GM03348 (cell line): ENCODE measurements at places on chromosomes 5 and 9.

GRCh38 chr9:68808338-68808890 lies 103.4 kb downstream of the PIP5K1B start:
- DNase-seq = no peak

- peak; percentile 92 for DNase-seq
Measured at GRCh38 chr9:121286973-121287741, 19.2 kb downstream of the GSN start.

DNA sequence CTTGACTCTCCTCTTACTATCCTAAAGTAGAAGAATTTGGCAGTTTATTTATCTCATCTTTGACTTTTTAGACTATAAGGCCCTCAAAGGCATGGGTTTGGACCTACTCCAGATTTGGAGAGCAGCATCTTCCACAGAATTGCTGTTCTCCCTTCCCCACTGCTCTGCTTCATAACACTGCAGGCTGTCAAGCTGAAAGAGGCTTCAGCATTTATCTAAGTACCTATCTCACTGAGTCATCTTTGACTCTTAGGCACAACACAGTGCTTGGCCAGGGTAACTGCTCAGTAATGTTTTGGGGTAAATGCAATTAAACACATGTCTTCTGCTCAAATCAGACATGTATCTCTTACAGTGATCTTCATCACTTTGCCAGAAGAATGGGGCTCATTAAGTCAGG lies 60.6 kb downstream of the GRIN3A start:
- no peak for DNase-seq

DNA sequence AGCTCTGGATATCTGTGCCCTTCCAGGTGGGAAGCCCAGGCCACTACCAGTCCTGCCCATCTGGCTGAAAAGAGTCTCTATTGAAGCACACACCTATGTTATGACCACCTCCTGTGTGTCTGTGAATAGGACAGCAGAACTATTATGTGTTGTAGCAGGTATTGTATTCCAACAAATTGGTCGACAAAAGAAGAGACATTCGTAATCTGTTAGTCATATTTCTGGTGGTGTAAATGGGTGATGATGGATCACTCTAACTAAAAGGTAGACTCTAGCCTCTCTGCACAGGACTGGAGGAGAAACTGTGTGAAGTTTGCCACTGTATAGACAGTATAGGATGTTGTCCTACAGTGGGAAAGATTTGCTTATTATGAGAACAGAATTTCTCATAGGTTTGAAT lies 416.1 kb downstream of the TMEM38B start:
- DNase-seq = no peak

- DNase-seq = no peak
Measured at GRCh38 chr5:125536095-125536494, 789.7 kb upstream of the ZNF608 start.

DNA sequence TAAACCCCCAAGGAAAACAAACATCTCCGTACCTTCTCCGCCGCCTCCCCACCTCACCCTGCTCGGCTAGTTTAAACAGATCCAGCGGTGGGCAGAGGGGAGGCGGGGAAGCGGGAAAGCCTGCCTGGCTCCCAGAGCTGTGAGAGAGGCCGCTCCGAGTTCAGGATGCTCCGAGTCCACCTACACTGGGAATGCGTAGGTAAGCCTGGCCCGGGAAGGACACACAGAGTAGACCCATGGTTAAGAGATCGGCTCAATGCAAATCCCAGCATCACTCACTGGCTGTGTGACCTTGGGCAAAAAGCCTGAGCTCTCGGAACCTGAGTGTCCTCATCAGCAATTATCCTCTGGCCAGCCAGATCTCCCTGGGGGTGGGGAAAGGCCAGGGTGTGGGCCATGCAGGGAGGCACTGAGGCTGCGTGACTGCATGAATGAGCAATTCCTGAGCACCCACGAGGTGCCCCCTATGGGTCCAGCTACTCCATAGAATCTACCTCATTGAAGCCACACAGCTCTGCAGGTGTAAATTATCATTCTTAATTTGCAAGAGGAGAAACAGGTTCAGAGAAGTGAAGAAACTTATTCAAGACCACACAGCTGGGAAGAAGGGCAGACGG lies 30.5 kb upstream of the LMX1B start:
- DNase-seq = no peak

DNA sequence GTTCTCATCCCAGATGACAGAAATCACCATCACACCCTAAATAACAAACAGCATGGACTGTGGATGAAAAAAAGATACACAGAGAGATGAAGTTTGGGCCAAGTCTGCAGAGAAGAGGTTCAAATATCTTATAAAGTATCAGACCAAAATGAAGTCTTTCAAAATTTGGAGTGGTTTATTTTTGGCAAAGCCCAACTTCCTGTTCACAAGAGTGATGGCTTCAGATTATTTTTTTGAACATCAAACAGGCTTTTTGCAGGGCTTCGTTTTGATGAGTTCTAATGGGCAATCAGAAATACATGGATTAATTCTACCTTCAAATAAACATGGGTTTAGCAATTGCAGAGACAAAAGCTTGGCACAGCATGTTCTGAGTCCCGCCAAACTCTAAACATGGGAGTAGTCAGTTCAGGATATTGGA lies 378.2 kb upstream of the RPS23 start:
- DNase-seq = no peak

DNA sequence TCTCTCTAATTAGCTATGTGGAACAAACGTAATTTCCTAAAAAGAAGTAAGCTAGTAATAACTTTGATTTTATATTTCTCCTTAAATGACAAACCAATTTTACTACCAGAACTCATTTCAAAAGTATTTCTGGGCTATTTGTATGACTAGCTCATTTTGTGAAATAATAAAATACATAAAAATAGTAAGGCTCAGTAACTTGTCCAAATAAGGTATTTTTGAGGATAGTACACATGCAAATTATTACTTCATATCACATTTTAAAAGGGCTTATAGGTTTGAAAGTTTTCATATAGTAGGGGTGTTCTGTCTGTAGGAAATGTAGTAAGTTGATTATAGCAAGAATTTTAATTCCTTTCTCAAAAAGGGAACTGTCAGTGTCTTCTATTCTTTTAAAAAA lies 26.5 kb downstream of the C9orf85 start:
- peak; percentile 5 for DNase-seq

GRCh38 chr5:173714551-173715428 lies 98.3 kb upstream of the BOD1 start:
- peak; percentile 72 for DNase-seq

DNA sequence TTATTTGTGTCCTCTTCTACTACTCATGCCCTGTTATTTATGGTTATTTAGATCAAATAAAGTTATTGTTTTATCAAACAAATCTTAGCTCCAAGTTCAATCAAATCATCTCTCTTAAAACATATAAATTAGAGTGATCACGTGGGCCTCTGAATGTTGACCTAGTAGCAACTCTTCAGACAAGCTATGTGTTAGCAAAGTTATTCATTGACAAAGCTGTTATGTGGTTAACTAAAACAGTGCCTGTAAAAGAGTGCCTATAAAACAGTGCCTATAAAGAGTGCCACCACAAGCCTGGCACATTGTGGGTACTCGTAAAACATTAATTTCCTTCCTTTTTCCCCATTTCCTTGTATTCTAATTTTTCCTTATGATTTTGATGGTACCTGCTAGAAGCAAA lies 421.9 kb downstream of the HCN1 start:
- DNase-seq = no peak

- no peak for DNase-seq
Measured at GRCh38 chr5:75952291-75952690, 130.9 kb upstream of the SV2C start.

DNA sequence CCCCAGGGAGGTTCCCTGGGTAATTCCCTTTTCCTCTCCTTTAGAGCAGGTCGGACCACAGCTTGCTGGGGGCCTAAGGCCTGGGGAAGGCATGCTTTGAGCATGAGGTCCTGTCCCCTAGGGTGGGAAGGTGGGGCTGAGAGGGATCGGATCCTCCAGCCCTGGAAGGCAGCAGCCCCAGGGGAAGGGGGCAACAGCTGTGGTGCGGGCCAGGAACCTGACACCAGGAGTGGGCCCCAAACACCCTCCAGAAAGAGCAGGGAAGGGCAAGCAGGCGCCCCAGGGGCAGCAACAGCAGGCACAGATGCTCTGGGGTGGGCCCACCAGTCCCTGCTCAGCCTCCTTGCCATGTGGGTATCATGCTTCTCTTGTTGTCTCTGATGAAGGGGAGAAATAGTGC lies 3.2 kb upstream of the CORO2A start:
- DNase-seq = no peak

DNA sequence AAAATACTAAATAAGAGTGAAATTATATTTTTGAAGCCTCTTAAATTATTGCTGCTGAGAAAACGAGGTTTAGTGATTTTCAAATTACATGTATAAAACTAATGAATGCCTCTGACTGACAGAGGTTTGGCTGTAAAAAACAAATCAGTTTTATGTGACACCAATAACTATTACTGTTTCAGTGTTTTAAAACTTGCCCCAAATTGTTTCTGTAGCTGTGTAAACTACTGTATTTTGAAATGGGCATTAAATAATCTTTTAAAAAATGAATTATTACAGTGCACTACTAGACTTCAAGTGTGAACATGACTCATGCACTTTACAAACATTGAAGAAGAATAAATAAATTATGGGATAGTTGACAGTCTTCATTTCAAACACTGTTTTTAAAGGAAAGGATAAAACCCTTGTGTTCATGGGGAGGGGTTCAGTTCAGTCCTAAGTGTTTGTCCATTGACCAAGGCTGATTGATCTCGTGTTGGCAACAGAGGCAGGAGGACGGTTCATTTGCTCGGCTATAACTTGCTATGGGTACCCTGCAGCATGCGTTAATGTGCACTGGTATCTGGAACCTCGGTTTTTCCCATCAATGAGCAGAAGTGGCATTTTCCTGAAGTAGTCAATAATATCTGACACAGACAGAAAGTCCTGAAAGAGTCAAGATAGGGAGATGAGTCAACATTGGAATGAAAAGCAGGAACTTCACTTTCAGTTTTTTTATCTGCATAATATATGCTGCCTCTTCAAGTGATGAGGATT lies 15.6 kb downstream of the C5orf58 start:
- DNase-seq = no peak

GRCh38 chr9:78788101-78788500 lies 491.2 kb downstream of the PSAT1 start:
- peak; percentile 18 for DNase-seq

DNA sequence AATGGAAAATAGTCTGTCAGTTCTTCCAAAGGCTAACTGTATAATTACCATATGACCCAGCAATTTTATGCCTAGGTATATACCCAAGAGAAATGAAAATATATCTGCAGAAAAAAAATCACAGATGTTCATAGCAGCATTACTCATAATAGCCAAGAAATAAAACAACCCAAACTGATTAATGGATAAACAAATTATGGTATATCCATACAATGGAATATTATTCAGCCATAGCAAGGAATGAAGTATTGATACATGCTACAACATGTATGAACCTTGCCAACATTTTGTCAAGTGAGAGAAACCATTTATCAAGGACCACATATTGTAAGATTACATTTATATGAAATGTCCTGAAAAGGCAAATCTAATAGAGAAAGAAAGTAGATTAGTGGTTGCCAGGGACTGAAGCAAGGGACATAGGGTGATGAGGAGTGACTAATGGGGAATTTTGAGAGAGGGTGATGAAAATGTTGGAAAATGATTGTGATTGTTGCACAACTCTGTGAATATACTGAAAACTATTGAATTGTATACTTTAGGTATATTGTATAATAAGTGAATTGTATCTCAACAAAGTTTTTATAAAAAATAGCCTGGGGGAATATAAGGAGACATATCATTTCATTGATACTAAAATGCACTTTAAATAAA lies 114.4 kb downstream of the PBX3 start:
- peak; percentile 4 for DNase-seq

DNA sequence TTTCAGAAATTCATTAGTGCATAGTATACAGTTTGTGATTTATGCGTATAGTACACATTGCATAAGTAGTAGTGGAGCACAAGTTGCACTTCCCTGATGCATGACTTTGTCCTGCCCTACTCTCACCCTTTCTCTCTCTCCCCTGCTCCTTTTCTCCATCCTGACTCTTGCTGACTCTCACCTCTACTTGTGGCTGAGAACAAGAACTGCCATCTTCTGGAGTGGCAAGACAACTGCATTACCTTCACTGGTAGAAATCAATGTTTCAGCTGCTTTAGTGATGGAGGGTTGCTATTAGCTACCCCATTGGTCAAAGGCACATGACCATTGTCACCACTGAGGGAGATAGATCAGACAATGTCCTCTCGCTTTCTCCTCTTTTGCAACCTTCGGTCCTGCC lies 26.9 kb downstream of the SPEF2 start:
- no peak for DNase-seq

DNA sequence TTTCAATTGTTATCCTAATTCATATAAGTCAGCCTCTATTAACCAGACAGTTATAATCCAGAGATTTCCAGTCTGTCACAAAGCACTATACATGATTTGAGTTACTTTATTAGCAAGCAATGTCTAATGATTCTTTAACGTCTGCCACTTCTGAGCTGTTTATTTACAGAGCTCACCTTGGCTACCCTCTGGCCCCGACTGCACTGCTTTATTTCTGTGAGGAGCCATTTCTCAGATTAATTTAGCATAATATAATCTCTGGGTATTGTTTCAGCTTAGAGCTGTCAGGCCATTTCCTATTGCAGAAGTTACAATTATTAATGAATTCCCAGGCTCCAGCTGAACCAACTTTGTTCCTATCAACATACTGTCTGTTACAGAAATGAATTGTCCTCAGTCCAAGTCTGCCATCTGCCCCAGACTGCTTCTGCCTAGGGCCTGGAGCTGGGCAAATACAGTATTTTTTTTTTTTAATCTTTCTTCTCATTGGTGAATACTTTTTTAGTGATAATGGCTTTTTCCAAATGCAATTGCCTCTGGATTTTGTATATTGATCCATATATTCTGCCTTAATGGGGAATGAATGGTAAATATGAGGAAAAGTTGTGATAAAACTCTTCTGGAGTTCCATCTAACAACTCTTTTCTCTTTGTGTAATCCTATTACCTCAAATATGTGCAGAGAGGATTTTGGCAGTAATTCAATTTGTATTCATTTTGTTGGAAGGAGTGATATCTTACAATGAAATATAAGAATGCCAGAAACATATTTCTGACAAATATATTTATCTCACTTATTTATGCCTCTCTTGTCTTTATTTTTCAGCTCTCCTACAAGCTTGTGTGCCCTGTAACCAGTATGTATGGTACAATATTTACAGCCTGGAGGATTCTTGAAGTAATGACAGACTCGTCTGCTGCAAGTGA lies 104.7 kb downstream of the FOCAD start:
- no peak for DNase-seq

- DNase-seq = no peak
Measured at GRCh38 chr9:93617273-93617672, 40.9 kb downstream of the PHF2 start.

GRCh38 chr5:77152441-77152840 lies 58.0 kb upstream of the PDE8B start:
- DNase-seq = no peak

DNA sequence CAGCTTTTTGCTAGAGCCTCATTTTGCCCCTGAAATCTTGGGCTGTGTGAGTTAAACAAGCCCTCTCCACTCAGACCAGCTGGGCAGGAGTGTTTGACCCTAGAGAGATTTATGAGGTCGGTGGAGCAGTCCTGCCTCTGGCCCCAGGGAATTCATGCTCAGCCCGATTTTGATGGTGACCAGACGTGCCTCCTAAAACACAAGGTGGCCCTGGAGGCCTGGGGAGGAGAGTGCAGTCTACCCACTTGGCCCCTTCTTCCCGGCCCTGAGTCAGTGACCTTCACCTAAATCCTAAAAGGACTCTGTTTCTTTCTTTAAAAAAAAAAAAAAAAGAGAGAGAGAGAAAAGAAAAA lies 86.6 kb upstream of the SAP30L start:
- no peak for DNase-seq
